ENCODE measurements at places on chromosomes 1 and 21.

GRCh38 chr1:184226100-184226487 is 160.7 kb upstream of the C1orf21 start:
- no peak for DNase-seq

GRCh38 chr1:156383023-156383422 is 14.0 kb downstream of the RHBG start:
- DNase-seq: no peak

GRCh38 chr1:227898502-227899140 is 49.1 kb downstream of the WNT9A start:
- no peak for DNase-seq

DNA sequence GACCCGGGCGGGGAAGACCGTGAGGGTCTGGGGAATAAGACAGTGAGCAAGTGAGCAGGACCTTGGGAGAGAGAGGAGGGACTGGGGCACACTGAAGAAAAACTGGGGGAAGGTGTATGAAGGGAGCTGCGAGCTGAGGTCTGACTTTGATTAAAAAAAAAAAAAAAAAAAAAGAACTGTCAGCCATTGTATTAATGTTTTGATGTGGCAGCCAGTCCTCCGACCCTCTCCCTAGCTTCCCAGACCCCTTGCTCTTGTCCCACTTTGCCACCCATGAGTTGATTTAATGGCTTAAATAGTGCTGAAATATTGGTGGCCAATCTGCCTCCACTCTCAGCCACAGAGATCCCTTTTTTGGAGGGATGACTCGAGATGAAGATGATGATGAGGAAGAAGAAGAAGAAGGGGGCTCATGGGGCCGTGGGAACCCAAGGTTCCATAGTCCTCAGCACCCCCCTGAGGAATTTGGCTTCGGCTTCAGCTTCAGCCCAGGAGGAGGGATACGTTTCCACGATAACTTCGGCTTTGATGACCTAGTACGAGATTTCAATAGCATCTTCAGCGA is 652 bp downstream of the HAX1 start:
- no peak for DNase-seq

- DNase-seq: no peak
These were observed 9.5 kb upstream of the HPDL start for GRCh38 chr1:45317166-45317565.

GRCh38 chr1:95076034-95076433 is 3.3 kb upstream of the ALG14 start:
- no peak for DNase-seq

DNA sequence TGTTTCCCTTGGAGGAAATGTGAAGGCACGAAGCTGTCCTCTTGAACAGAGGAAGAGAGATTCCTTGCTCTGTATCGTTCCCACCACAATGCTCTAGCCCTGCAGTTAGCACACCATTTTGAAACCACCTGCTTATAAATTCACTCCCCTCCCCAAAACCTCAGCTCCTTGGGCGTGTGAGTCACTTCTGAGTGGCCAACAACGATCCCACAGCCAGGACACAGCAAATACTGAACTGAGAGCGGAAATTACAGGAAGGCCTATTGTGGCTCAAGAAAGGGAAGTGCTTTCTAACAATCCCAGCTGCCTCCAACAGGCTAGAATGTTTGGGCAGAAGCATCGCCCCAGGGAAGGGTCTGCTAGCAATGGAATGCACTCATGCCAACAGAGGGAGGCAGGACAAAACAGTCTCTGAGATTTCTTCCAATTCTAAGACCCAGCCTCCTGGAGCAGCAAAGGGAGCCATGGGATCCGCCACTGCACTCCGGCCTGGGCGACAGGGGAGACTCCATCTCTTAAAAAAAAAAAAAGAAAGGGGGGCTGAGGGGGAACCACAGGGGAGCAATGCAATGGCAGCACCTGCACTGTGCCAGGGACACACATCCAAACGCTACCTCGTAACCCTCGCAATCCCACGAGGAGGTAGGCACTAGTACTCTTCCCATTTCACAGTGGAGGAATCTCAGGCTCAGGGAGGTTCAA is 1.9 kb downstream of the TMEM53 start:
- no peak for DNase-seq

All from activated gamma-delta T cell (primary cell).